Stimulated activated CD4-positive, alpha-beta T cell treated with anti-CD3 and anti-CD28 coated beads, Interleukin-4, amount 100 ng/mL, for 4 hours (primary cell): ENCODE measurements at places on chromosomes 12 and 14.

GRCh38 chr12:110699591-110700445 is 10.9 kb upstream of the HVCN1 start:
- no peak for DNase-seq

DNA sequence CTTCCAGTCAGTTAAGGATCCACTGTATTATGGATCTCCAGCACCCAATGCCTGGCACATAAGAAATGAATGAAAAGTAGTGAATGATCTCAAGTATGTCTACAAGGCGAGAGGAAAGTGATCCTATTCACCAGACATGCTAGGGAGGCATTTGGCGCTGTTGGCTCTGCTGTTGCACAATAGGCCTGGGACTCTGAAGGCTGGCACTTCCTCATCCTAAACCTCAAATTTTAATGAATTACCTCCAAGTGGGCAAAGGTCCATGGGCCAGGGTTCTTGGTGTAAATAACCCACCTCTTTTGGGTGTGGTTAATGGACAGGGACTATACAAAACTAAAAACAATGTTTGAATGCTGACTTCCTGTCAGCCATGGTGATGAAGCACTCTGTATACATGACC is 173.4 kb upstream of the PZP start:
- DNase-seq, result no peak

- no peak for DNase-seq
Measured at GRCh38 chr12:105351523-105351922, 21.0 kb downstream of the C12orf75 start.

GRCh38 chr12:129081755-129082250 is 228.5 kb downstream of the GLT1D1 start:
- DNase-seq, result no peak

DNA sequence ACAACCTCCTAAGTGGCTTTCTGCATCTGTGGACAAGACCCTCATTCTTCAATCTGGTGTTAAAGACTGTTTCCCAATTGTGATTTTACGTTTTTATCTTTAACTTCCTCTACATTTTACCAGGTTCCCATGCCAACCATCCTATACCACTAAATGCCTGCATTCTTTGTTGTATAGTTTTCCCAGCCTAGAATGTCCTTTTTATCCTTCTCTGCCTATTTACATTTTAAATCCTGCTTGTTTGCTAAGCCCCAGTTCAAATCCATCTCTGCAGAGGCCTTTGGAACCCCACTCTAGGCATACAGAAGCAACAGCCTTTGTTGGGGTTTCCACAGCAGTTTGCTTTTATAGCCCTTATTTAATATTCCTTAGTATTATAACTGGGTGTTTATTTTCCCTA is 325.1 kb upstream of the DDHD1 start:
- no peak for DNase-seq

DNA sequence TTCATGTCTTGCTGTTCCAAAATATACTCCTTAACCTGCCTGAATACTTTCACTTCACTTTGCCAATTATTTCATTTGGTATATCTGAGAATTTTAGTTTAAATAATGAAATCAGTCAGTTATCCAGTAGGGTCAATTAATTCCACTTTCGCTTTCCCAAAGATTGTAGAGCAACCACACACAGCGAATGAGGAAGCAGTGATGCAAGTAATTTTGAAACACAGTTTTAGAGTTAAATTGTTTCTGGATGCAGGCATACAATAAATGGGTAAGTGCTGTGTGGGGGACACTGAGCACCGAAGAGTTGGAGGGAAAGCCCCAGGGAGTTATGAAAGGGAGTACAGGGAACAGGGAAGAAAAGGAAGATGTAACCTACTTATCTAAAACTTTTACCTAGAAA is 62.8 kb downstream of the TSHR start:
- no peak for DNase-seq

DNA sequence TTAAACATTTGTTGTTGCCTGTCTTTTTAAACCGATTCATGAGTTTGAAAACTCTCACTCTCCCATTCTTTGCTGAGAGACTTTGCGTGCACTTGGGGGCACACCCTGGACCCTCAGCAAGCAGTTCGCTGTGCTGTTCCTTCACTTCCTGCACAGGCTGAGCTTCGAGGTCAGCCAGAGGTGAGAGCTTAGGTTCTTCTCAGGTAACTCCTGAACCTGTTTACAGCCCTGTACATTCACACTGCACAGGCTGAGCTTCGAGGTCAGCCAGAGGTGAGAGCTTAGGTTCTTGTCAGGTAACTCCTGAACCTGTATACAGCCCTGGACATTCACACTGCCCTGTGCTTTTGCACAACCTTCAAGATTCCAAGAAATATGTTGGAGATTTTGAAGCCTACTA is 9.8 kb upstream of the CLECL1 start:
- DNase-seq, result no peak
